CD4-positive, alpha-beta memory T cell (primary cell): ENCODE measurements at places on chromosomes 7 and 10.
A peak's percentile ranks its signal among the peaks of the same experiment; 100 is the strongest.

DNA sequence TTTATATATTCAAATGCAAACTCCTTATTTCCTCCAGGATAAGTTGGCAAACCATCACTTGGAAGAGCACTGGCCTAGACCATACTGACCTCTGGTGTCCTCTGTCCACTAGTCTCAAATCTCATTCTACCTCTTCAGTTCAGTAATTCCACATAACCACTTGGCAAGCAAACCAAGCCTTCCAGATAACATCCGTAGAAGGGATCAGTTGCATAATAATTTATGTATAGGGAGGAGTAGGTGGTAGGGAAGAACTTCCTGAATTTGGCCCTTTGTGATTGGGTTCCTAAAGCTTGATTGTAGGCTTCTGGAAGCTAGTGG lies 55.0 kb downstream of the WAC start:
- H3K4me3 ChIP-seq, result no peak overlapping the region
- H3K27me3 ChIP-seq, result no peaks in the 10 kb centered on the region
- H3K36me3 ChIP-seq, result peaks cover 53% of the 10 kb centered on the region

- H3K27me3 ChIP-seq, result no peaks in the 10 kb centered on the region
- H3K4me1 ChIP-seq, result no peaks in the 10 kb centered on the region
- H3K36me3 ChIP-seq, result no peaks in the 10 kb centered on the region
- DNase-seq, result no peak
Measured at GRCh38 chr7:21608465-21608864, 65.6 kb downstream of the DNAH11 start.

DNA sequence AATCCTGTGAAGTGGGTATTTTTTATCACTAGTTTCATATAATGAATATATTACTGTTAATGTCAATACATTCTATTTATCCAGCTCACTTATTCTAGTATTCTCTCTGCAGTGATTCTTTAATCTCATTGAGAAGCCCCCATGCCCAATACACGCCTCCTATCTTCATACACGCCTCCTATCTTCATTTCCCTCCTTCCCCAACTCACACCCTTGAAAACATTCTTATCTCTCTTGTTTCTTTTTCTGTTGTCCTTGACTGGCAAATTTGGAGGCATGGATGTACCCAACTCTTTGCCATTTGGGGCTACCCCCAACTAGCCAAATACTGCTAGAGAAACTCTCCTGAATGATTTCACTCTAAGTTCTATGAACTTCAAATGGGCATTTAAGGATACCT lies 40.5 kb downstream of the ST8SIA6 start:
- H3K4me3 ChIP-seq, result no peak overlapping the region
- no peak overlapping the region for H3K27ac ChIP-seq
- peaks cover 14% of the 10 kb centered on the region for H3K4me1 ChIP-seq
- no peaks in the 10 kb centered on the region for H3K36me3 ChIP-seq

GRCh38 chr10:60271319-60272040 lies 118.2 kb downstream of the ANK3 start:
- H3K4me3 ChIP-seq, result no peak overlapping the region
- no peak overlapping the region for H3K27ac ChIP-seq
- H3K27me3 ChIP-seq, result no peaks in the 10 kb centered on the region

DNA sequence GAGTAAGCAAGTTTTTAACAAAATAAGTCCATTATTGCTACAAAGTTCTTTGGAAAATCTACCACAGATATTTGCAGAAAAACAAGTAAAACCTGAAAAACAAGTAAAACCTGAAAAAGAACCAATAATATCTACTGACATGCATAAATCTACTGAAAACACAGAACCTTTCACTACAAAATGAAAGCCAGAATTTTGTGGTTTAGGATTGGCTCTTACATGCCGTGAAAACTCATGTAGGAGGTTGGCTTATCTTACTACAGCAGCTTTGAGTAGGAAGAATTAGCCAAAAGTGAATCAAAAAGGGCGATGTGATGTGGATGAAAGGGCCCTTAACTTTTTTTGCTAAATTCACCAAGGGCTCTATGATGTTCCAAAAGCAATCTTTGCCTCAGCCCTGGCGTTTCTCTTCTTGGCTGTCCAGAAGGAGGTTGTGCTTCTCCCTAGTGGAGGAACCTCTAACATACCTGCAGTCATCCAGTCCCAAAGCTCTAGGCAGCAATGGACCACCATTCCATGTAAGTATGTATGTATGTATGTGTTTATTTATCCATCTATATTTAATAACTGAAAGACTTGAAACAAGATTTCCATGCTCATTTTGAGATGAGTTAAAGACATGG lies 93.5 kb upstream of the ZNF804B start:
- no peaks in the 10 kb centered on the region for H3K27me3 ChIP-seq
- no peak overlapping the region for H3K27ac ChIP-seq

DNA sequence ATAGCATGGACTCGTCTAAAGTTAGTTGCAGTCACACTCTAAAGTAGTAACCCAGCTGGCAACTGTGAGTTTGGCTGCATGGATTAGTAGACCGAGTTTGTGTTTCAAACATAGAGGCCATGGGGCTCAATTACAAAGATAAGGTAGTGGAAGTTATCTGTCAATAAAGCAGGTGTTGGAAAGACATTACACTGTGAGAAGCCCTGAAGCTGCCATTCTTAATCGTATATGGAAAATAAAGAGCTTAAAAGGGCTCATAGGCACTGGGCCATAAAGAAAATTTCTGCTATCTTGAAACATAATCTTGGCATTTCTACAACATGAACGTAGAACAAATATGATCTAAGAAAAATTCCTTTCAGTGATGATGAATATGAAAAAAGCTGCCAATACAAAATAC lies 837.7 kb downstream of the REEP3 start:
- no peaks in the 10 kb centered on the region for H3K27me3 ChIP-seq
- DNase-seq, result no peak
- no peaks in the 10 kb centered on the region for H3K36me3 ChIP-seq
- no peaks in the 10 kb centered on the region for H3K4me1 ChIP-seq

- H3K27ac ChIP-seq, result no peak within 1 kb of the TSS
- no peaks in the 10 kb centered on the region for H3K36me3 ChIP-seq
- peak within 1 kb of the TSS; percentile 47 for H3K4me3 ChIP-seq
- peak; percentile 28 for DNase-seq
Measured at GRCh38 chr10:110643653-110644597, at the start of gene RBM20. Gene RBM20, plus strand, starts transcription at chr10:110644336. Its CDS starts 119 bp downstream, at chr10:110644455.

DNA sequence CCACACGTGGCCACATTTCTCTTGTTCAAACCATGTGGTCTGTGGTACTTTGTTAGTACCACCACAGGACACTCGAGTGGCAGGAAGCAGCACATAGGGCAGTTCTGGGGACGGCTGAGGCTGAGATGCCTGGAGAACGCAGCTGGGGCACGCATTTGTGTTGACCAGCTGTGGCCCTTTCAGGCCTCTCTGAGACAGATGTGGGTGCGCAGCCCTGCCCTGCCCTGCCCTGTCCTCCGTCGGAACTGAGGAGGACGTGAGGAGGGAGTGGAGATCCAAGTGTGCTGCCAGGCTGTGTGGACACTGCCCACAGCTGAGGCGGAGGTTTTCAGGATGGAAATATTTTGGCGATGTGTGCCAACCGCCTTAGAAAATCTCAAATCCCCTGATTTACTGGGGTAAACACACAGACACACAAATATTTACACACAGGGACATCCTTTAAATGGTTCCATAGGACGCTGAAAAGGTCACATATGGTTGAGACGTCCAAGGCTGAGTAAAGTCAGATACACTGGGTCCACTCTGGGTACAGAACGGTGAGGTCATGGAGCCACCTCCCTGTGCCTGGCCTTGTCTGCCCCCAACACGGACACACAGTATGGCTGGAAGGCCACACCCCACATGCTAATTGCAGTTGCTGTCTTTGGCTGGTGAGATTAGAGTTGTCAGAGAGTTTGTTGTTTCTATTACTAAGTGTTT lies 14.8 kb downstream of the BHLHA15 start:
- DNase-seq, result no peak
- H3K4me3 ChIP-seq, result no peak overlapping the region
- H3K36me3 ChIP-seq, result peaks cover 20% of the 10 kb centered on the region

- no peaks in the 10 kb centered on the region for H3K27me3 ChIP-seq
- DNase-seq, result no peak
Measured at GRCh38 chr7:114821030-114821900, 100.6 kb upstream of the MDFIC start.

GRCh38 chr10:113454341-113455061 lies 98.4 kb upstream of the HABP2 start:
- no peaks in the 10 kb centered on the region for H3K4me1 ChIP-seq
- H3K27ac ChIP-seq, result no peak overlapping the region
- H3K36me3 ChIP-seq, result no peaks in the 10 kb centered on the region
- no peak for DNase-seq

- H3K4me3 ChIP-seq, result no peak overlapping the region
- H3K27ac ChIP-seq, result no peak overlapping the region
- H3K4me1 ChIP-seq, result peaks cover 23% of the 10 kb centered on the region
- no peaks in the 10 kb centered on the region for H3K27me3 ChIP-seq
- DNase-seq, result no peak
Measured at GRCh38 chr7:105885387-105886111, 9.2 kb upstream of the ATXN7L1 start.

- H3K36me3 ChIP-seq, result no peaks in the 10 kb centered on the region
- no peaks in the 10 kb centered on the region for H3K4me1 ChIP-seq
- H3K4me3 ChIP-seq, result no peak overlapping the region
- H3K27ac ChIP-seq, result no peak overlapping the region
- no peaks in the 10 kb centered on the region for H3K27me3 ChIP-seq
Measured at GRCh38 chr7:2202361-2202761, 30.4 kb downstream of the MAD1L1 start.

- H3K36me3 ChIP-seq, result no peaks in the 10 kb centered on the region
- DNase-seq, result no peak
- H3K4me3 ChIP-seq, result peak overlapping the region; percentile 92
- peak overlapping the region; percentile 92 for H3K27ac ChIP-seq
Measured at GRCh38 chr7:91940171-91940570, 491 bp upstream of the AKAP9 start.

DNA sequence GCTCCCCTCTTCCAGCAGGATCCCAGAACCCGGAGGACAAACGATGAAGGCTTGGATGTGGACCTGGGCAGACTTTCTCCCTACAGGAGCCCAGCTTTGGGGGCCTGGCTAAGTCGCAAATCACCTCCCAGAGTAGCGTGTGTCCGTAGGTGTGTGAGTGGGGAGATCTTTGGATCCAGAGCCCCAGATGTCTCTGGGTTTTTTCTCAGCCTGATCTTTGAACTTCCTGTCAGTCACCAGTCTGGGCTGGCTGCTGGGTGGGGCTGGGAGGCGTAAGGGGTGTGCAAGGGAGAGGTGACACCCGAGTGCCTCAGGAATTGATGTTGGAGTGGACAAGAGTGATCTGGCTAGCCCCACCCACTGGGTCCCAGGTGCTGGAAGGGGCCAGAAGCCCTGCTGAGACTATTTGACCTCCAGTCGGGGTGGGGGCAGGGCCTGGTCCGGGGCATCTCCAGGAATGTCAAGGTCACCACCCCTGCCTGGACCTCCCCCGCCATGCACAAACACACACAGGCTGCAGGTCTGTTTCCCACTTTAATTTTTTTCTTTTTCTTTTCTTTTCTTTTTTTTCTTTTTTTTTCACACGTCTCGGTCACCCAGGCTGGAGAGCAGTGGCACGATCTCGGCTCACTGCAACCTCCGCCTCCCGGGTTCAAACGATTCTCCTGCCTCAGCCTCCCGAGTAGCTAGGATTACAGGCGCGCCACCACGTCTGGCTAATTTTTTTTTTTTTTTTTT lies at the start of gene MOGAT3:
Gene MOGAT3, minus strand, starts transcription at position 175 of the 738 bp plus-strand sequence. CDS start 182 bp downstream, outside the sequence.
- H3K4me3 ChIP-seq, result no peak within 1 kb of the TSS
- H3K27ac ChIP-seq, result no peak within 1 kb of the TSS
- peaks cover 13% of the 10 kb centered on the region for H3K4me1 ChIP-seq
- H3K36me3 ChIP-seq, result no peaks in the 10 kb centered on the region
- H3K27me3 ChIP-seq, result no peaks in the 10 kb centered on the region
- DNase-seq, result no peak

- H3K36me3 ChIP-seq, result no peaks in the 10 kb centered on the region
- H3K4me3 ChIP-seq, result no peak overlapping the region
- peaks cover 27% of the 10 kb centered on the region for H3K4me1 ChIP-seq
- no peaks in the 10 kb centered on the region for H3K27me3 ChIP-seq
- H3K27ac ChIP-seq, result no peak overlapping the region
Measured at GRCh38 chr10:68899186-68899745, 1.8 kb upstream of the DDX50 start.

DNA sequence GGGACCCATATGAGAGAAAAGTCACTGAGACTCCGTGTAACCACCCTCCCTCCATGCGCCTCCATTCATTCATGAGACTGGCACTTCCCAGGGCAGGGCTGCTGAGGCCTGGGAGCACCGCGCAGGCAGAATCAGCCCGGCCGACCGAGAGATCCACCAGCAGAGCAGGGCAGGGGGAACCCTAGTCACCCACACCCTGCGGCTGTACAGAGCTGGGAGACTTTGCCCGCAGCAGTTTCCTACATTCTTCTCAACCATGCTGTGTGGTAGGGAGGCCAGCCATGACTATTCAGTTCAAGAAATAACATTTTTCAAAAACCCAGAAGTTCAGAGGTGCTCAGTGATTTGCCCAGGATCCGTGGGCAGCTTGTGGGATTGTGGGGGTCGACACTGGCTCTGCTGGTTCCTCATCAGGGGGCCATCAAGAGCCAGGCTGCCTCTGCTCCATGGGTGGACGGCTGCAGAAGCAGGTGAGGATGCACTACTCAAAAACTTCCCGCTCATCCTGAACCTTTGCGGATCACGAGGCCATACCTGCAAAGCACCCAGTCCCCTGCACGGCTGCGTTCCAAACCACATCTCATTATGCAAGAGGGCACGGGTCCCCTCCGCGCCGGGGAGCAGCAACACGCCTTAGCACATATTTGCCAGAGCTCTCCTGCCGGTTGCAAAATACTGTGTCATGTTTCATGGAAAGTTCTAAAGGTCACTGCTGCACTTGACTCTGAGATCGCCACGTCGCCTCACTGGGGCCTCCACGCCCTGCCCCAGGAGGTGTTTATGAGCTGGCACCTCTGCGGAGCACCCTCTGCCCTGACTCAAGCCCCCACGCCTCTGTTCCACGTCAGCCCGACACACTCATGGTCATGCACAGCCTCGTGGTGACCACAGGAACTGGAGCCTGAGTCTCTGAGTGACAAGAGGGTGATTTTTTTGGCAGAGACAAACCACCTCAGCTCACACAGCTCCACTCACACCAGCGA lies 132.0 kb downstream of the PRKAG2 start:
- H3K4me3 ChIP-seq, result no peak overlapping the region
- H3K36me3 ChIP-seq, result no peaks in the 10 kb centered on the region
- no peak for DNase-seq
- H3K4me1 ChIP-seq, result no peaks in the 10 kb centered on the region
- no peaks in the 10 kb centered on the region for H3K27me3 ChIP-seq
